RPMI7951 (cell line): ENCODE measurements at places on chromosomes 7 and 10.

DNA sequence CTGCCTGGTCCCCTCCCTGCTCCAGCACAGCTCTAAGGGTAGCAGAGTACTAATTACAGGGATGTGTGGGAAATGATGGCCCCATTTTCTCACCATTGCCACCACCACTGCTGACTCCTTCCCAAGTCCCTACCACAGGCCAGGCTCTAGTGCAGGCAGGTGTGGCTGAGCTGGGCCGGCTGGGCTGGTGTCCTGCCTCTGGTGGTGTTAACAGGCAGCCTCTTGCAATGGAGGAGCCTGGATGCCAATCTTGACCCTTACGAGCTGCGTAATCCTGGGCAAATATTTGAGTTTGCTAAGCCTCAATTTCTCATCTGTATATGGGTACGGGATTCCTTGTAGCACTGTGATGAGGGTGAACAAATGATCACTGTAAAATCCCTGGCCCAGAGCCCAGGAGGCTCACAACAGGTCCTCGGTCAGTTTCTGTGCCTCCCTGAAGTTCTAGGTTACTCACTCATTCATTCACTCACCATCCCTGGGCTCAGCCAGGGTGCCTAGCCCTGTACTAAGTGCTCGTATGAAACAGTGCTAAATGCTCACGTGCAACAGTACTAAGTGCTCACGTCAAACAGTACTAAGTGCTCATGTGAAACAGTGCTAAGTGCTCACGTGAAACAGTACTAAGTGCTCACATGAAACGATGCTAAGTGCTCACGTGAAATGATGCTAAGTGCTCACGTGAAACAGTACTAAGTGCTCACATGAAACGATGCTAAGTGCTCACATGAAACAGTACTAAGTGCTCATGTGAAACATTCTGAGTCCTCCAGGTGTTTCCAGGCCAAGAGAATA lies 2.3 kb upstream of the FZD9 start:
- DNase-seq, result no peak

GRCh38 chr7:31020161-31020560 lies 31.9 kb upstream of the ADCYAP1R1 start:
- DNase-seq, result no peak

DNA sequence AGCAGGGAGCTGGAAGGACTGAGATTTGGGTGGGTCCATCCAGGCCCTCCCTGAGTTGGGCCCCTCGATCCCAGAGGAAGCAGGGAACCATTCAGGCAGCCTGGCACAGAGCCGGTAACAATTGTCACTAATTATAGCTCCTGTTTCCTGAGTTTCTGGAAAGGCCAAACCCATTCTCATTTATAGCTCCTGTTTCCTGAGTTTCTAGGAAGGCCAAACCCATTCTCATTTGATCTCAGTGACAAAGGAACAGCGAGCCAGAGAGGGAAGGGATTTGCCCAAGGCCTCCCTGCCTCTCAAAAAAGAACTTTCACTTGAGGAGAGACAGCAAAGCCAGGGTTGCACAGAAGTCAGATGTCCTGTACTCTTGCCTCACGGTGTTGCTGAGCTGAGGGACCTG lies 521.9 kb downstream of the TYW1 start:
- DNase-seq, result no peak

DNA sequence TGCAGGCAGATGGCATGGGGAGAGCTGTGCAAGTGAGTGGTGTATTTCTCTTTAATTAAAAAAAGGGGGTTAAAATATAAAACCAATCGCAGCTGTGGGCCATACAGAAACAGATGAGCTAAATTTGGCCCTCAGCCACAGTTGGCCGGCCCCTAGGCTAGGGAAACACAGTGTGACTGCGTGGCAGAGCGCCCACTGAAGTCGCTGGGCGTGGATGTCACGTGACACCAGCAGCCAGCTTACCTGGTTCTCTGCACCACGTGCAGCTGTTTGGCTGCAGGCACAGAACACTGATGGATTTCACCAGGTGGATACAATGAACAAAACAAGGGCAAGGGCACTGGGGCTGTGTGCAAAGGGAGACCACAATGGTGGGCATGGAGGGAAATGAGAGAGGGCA lies 119.3 kb upstream of the ZNF746 start:
- DNase-seq, result no peak

- DNase-seq, result no peak
Observed at GRCh38 chr10:132475086-132475485, 62.5 kb upstream of the INPP5A start.

- DNase-seq, result no peak
Observed at GRCh38 chr7:66279912-66280311, 74.8 kb downstream of the TPST1 start.

GRCh38 chr7:2460188-2460587 lies 16.0 kb downstream of the GRIFIN start:
- no peak for DNase-seq

DNA sequence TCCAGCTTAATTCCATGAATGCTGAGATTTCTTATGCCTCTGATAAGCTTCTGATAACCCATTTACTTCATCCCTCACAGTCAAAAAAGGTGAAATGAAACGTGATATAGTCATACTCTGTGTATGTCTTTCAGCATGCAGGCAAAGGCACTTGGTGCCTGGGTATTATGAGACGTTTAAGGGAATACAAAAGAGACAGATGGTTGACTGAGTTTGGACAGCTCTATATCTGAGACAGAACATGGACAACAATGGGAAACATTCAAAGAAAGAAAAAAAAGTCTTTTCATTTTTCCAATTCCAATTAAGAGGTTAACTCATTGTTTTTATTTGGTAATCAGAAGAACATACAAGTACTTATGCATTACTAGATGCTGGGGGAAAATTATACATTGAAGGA lies 96.2 kb downstream of the PPP1R17 start:
- no peak for DNase-seq

- DNase-seq, result no peak
Observed at GRCh38 chr10:132393695-132394181, 3.3 kb upstream of the PWWP2B start.

DNA sequence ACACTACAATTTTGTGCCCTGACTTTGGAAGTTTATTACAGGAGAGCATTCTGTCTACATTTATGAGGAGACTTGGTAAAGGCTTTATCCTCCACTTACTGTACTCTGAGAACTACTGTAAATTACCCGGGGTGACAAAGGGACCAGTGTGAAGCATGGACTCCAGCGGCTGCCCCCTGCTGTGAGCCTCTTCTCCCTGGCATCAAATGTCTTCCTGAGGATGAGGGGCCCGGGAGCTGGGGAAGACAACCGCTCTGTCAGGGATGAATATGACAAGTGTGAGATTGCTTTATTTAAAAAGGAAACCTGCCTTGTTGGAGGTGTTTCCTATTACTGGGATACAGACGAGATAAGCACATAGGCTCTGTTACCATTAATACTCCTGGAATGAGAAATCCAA lies 714.8 kb downstream of the CCSER2 start:
- DNase-seq, result no peak

DNA sequence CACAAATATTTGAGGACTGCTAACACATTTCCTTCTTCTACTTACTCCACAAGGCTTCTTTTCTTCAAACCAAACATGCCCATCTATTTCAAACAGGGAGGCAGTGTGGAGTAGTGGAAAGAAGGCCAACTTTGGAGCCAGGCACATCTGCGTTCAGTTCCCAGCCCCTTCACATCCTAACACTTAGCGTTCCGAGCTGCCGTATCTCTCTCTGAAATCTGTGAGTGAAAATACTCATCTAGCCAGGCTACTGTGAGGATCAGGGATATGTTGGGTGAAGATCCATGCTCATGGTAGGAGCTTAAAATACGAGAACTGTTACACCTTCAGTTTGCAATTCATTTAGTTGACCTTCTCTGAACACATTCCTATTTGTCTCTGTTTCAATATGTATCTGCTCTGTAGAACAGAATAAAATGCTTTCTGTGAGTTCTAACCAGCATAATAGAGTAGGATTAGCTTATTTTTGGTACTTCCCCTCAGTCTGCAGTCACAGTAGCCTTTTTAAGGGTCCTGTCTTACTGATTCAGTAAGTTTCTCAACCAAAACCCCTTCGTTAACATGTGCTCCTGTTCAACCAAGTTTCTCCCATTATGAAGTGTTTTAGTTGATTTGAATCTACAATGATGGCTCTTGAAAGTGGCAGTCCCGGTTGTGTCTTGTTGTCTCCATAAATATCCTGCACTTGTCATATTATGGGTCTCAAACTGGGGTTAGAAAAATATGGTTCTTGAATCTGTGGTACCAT lies 3.3 kb upstream of the MEST start:
- no peak for DNase-seq

DNA sequence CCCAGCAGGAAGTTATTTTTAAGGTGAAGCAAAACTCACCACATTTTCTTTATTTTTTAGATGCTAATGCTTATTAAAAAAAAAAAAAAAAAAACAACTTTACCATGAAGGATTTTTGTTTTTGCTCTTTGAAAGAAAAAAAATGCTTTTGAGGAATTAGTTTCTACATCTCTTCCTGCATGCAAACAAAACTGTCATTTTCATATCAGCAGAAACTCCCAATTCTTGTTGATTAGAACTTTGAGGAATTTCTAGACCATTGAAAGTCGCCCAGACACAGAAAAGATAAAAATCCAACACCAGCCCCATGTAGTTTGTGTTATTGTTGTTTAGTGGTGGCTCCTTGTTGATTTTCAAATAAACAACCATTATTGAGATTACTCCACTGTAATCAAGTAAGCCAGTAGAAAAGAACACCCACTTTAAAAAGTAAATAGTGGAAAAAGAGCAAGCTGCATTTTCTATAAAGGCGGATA lies 14.3 kb downstream of the SKIDA1 start:
- no peak for DNase-seq

GRCh38 chr7:99140813-99141212 lies 3.1 kb downstream of the SMURF1 start:
- no peak for DNase-seq

DNA sequence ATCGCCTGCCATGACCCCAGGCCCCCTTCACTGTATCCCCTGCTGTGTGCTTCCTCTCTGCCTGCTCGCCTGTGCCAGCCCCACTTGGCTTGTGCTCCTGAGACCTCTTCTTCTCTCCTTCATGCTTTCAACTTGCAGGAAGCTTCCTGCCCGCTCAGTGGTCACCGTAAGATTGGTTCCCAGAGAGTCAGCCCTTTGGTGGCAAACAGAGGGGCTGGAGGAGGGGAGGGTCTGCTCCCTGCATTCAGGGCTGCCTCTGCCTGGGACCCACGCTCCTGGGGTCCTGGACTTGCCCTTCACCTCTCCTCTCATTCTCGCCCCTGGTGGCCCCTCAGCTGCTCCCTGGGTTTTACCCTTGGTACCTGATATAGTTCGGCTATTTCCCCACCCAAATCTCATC lies 45.8 kb upstream of the ZNF32 start:
- DNase-seq, result no peak

GRCh38 chr10:13066527-13066926 lies 33.4 kb upstream of the OPTN start:
- DNase-seq, result no peak

- no peak for DNase-seq
Observed at GRCh38 chr7:76403780-76404494, 5.6 kb downstream of the SSC4D start.

- no peak for DNase-seq
Observed at GRCh38 chr10:37269554-37270256, 144.3 kb downstream of the ANKRD30A start.

GRCh38 chr7:124459101-124460055 lies 306.2 kb downstream of the GPR37 start:
- peak; percentile 25 for DNase-seq

- DNase-seq, result peak; percentile 19
Observed at GRCh38 chr10:68271196-68271882, 39.4 kb upstream of the ATOH7 start.

DNA sequence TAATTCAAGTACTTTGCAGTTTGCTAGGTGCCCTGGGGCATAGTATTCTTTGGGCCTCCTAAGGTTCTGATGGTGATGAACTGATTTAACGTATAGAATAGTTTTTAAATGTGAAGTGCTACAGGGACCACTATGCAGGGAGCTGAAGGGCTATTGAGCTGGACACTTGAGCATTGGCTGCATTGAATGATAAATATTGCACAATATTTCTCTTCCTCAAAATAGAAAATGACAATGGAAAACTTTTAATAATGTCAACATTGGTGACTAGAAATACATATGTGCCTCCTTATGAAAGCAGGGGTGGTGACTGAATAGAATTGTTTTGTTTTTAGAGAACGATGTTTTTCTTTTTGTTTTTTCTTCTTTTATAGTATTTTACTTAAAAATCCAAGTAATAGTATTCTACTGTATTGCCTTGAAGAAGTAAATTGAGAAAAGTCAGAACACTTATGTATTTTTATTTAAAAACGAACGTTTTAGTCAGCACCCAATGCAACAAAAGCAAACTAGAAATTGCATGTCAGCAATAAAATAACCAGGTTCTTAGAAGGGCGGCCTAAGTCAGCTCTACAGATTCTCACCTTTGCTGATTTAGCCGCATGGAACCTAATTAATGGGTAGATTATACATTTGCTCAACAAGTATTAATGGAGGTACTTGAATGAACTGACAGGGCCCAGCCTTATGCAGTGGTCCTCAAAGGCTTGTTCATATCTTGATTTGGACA lies 244.0 kb upstream of the KLF6 start:
- no peak for DNase-seq

- no peak for DNase-seq
Observed at GRCh38 chr10:124669824-124670654, 74.1 kb downstream of the FAM53B start.

DNA sequence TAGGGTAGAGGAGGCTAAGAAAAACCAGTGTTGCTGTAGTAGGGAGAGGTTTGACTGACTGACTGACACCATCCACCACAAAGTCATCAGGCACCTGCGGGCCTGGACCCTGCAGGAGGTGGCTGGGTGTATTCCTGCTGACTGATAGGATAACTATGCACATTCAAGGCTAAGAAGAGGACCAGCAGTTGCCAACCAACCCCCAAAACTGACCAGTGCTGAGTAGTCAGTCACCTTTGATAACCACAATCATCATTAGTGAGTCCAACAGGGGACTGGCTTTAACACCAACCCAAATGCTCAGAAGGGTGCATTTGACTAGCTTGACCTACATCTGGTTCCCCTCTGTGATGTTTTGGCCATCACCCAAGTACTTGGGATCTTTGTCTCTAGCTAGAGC lies 30.5 kb downstream of the PLXNA4 start:
- DNase-seq, result peak; percentile 88

- DNase-seq, result no peak
Observed at GRCh38 chr10:80632742-80633141, 95.0 kb downstream of the SH2D4B start.

DNA sequence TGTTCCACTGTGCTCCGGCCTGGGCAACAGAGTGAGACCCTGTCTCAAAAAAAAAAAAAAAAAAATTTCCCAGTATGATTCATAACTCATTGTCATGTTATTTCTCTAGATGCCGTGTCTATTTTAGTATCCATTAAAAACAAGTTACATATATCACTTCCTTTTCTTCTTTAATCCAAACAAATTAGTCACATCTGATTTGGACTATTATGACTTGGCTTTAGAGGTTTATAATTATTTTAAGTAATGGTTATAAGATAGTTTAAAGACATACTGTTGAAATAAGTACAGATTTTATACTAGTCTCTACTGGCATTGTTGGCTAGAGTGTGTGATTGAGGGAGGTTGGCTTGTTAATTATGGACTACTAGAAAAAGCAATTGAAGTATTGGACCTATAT lies 53.3 kb downstream of the ZMYND11 start:
- DNase-seq, result no peak

- DNase-seq, result no peak
Observed at GRCh38 chr7:944744-945143, 9.7 kb downstream of the ADAP1 start.
